ENCODE measurements at places on chromosomes 5 and 9. TPM values are rescaled to one million over a fixed set of nuclear protein-coding genes. Genes with fewer than 3 reads are reported as not detected.

DNA sequence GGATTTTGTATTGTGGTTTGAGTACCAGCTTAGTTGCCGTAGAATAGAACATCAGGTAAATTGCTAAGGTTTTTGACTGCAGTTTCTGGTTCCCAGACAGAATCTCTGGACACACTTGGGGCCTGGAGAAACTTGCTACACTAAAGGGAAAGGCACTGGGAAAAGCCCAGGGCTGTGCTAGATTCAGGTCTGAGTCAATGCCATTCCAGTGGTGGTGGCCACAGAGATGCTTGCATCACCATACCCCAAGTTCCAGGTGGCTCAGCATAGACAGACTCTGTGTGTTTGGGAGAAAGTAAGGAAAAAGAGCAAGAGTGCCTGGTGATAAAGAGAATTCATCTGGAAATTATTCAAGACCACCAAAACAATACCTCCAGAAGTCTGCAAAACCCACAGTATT lies 120.6 kb downstream of the HMHB1 start:
- no peak overlapping the region for H3K27ac ChIP-seq
- no peak for DNase-seq
- no peaks in the 10 kb centered on the region for H3K36me3 ChIP-seq
- no peak overlapping the region for H3K4me3 ChIP-seq

The PHYHD1 gene
- 49.9 TPM for total RNA-seq

The STOM gene
- total RNA-seq = 143 TPM

DNA sequence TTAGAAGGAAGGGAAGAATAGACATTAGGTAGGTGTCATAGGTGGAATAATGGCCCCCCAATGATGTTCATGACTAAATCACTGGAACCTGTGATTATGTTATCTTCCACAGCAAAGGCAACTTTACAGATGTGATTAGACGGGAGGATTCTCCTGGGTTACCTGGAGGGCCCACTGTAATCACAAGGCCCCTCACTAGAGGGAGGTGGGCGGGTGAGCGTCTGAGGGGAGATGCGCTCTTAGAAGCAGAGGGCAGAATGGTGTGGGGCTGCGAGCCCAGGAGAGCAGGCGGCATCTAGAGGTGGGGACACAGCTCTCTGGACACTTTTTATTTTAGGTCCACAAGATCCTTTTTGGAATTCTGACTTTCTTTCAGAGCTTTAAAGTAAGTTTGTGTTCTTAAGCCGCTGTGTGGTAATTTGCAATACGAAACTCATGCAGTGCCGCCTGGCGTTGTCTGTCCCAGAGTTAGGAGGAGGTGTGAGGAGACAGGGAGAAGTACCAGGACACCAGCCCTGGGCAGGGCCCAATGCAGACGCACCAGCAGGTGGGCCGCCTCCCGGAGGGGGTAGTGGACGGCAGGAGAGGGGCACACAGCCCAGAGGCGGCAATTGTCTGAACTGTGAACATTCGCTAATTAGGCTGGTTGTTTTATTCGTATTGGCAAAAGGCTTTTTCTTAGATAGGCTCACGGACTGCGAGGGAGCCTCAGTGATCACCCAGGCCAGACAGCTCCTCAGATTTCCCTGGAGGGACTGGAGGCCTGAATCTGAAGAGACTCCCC lies 51.1 kb upstream of the FANCC start:
- no peaks in the 10 kb centered on the region for H3K36me3 ChIP-seq
- no peak overlapping the region for H3K4me3 ChIP-seq
- no peaks in the 10 kb centered on the region for H3K27me3 ChIP-seq
- DNase-seq = no peak
- no peak overlapping the region for H3K27ac ChIP-seq
- H3K4me1 ChIP-seq = no peaks in the 10 kb centered on the region

The DIMT1 gene
- 22.7 TPM for total RNA-seq

DNA sequence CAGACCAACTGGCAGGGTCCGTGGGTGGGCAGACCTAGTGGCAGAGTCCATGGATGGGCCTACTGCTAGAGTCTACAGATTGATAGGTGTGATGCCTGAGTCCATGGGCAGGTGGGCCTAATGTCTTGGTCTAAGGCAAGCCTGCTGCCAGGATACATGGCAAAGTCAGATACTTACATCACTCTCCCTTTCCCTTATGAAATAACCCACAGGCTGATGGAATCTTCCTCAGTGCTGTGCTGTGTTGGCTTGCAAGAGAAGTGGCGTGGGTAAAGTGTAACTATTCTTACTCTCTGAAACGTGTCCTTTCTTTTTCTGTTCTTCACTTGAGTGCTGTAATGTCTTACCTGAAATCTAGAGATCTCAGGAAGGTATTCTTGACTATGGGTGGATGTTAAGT lies 67.3 kb upstream of the ADRB2 start:
- no peak overlapping the region for H3K27ac ChIP-seq
- no peaks in the 10 kb centered on the region for H3K4me1 ChIP-seq
- no peaks in the 10 kb centered on the region for H3K27me3 ChIP-seq

The HIGD2A gene
- 108 TPM for total RNA-seq

DNA sequence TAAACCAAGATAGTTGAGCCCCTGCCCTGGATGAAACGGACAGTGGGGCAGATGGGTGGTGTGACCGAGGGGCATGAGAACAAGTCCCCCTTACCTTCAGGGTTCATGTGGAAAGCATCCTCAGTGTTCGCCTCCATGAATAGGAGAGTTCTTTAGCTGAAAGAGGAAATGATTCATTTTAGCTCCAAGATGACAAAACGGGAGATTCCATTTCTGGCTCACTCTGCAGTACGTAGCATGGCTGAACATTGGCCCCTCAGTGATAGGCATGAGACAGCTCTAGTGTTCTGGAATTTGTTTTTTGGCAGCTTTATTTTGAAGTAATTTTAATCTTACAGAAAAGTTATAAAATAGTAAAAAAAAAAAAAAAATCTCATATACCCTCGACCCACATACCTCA lies 70.2 kb upstream of the AGXT2 start:
- H3K4me3 ChIP-seq = no peak overlapping the region
- H3K27ac ChIP-seq = no peak overlapping the region
- no peak for DNase-seq
- H3K36me3 ChIP-seq = no peaks in the 10 kb centered on the region
- H3K4me1 ChIP-seq = peaks cover 10% of the 10 kb centered on the region

Data from ovary (tissue), 10 donors.